ENCODE measurements at places on chromosomes 11 and 22.

DNA sequence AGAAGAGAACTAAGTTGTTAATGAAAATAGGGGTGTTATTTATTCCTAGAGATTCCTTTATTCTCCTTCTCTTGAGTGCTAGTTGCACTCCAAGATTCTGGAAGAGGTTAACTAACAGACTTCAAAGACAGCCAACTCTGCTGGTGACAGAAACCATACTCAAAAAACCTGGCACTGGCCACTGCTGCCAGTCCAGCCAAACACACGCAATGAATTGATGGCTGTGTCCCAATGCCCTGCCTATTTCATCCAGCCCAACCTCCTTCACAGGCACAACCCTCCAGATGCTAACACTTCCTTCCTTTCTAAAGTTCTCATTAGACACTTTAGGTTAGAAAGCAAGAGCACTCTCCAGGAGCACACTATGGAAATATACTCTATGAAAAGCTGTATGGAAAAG is 150.8 kb upstream of the C11orf58 start:
- no peak for DNase-seq

DNA sequence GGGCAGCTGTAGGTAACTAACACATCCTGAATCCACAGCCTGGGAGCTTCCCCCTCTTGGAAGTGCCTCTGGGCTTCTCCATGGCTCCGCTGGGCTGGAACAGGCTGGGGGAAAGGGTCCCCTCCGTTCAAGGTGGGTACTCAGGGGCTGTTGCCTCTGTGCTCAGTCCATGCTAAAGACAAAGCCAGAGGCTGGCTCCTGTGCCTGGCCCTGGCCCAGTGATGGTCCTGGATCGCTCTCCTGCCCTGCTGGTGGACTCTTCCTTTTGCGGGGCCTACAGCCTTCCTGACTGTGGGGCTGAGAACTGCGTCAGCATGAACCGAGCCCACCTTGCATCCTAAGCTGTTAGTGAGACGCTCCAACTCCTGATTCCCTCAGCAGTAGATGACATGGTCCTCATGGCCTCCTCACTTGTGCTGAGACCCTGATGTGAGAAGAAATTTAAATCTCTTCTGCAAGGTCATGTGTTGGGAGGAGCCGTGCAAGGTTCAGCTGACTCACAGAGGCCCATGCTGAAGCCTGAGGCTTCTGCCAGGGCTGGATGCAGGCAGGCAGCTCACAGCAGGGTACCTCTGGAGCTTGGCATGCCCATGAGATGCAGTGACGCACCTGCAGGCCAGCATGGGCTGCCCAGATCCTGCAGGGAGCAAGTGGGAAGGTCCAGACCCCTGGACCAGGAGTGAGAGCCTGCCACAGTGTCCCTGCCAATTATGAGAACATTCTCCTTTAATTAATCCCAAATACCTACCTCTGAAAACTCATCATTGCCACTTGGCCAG is 1285.5 kb downstream of the TBC1D22A start:
- DNase-seq: no peak

- no peak for DNase-seq
Observed at GRCh38 chr11:35089666-35090065, 49.3 kb upstream of the CD44 start.

GRCh38 chr11:36361472-36361871 is 65.4 kb downstream of the PRR5L start:
- DNase-seq: no peak

DNA sequence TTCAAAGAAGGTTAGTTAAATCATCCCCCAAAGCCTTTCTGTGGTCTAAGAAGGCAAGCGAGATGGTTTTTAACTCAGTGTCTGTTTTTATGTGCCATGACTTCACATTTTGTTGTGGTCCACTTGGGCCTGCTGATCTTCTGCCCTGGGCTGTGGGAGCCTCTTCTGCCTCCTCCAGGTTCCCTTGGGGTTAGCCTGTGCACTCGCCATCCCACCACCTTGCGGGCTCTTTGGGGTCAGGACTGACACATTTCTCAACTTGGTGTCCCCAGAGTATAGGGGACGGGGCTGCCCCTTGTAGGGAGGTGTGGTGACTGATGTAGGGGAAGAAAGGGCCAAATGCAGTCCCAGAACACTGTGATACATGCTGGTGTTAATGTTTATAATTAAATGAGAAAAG is 207.0 kb downstream of the TBC1D22A start:
- DNase-seq: no peak

DNA sequence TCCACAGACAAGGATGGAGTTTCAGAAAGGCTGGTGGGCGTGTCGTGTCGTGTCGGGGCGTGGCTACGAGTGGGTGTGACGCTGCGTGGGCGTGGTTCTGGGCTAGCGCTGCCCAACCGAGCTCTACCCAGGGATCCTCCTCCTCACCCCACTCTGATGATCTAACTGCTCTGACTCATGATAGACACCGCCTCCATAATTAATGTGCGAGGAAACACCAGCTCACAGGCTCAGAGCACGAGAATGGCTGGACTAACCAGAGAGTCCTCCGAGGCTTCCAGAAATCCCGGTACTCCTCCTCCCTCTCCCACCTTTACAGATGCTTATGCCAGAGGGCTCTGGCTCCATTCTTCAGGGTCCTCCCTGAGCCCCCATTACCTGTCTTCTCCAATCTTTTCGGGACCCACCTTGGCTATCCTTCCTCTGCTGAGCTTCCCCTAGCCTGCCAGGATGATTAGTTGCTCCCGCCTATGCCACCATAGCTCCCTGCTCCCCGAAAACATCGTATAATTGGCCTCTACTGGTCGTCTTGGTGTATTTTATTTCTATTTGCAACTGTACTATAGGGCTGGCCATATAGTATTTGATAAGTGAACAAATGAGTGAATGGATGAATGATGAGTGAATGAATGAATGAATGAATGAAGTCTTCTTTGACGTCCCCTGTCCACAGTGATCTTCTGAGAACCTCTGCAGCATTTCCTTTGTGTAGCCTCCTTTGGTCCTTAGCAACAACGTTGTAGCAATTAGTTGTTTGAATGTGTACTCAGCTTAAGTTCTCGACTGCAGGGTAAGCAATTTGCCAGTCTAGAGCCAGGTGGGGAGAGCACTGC is 21.7 kb downstream of the TMPRSS13 start:
- DNase-seq: peak; percentile 75

All from pons (tissue), 1 donor.